ENCODE measurements at places on chromosomes 4 and X.

DNA sequence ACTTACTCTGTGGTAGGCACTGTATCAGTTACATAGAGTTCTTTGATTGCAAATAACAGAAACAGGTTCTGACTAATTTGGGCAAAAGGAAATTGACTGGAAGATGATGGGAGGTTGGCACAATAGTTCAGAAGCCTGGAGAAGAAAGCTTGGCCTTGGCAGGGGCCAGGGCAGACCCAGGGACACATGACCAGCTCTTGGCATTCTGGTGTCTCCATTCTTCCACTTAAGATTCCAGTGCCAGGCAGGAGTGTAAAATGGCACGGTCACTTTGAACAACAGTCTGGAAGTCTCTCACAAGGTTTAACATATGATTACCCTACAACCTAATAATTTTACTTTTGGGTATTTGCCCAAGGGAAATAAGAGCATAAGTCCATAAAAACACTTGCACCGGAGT is 175.9 kb downstream of the BCOR start:
- no peak for DNase-seq

DNA sequence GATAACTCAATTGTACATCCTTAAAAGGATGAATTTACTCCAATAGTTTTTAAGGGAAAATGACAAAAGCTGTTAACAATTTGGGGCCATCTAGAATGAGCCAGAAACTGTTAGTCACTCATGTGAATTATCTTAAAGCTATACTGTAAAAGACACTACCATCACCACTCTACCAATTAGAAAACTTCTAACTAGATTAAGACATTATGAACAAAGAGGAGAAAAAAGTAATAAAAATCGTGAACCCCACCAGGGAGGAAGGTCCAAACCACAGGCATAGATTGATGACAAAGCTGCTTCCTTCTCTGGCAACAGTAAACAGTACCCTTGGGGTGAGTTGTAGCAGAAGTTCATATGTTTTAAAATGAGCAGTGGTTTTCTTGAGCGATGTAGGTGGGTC is 106.1 kb downstream of the PDGFC start:
- no peak for DNase-seq

DNA sequence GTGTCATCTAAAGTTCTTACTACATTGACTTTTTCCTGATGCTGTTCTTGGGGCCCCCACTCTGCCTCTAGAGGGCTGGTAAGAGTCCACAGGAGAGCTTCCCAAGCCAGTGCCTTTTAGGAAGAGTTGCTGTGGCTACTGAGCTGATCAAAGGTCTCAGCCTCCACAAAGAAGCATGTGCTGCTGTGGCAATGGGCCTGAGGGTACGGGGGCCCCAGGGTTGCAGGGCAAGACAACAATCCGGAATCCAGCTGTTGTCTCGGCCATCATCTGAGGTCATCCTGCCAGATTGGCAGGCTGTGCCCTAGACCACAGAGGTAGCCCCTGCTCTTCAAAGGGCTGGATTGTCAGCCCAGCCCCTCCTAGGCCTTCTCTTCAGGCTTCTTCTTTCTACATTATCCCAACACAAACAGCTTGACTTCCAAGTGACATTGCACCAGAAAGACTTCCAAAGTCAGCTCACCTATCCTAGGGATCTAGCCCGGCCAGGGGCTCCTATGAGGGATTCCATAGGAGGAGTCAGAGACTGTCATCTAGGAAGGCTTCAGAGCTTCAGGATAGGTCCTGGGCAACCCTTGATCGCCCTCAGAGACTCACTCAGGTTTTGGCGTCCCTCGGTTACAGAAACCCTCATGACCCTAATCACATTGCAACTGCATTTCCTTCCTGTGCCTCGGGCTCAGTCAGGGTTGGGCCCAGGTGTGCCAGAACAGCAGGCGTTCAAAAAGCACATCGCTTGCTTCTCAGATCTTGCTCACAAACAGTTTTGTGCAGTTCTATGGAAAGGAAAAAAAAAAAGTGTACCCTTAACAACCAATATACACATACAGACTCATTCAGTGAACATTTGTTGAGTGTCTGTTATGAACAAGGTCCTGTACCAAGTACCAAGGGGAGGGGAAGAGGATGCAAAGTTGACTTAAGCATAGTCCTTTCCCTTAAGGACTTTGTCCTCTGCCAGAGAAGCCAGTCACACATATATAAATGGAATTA is 27.8 kb downstream of the SLC25A5 start:
- no peak for DNase-seq

- no peak for DNase-seq
These were observed 46.6 kb downstream of the MAP7D3 start for GRCh38 chrX:136204571-136204970.

GRCh38 chr4:105807496-105807895 is 87.8 kb upstream of the NPNT start:
- DNase-seq: no peak

GRCh38 chr4:168177546-168178149 is 85.3 kb downstream of the ANXA10 start:
- no peak for DNase-seq

GRCh38 chr4:94240384-94240783 is 32.7 kb downstream of the SMARCAD1 start:
- DNase-seq: no peak

DNA sequence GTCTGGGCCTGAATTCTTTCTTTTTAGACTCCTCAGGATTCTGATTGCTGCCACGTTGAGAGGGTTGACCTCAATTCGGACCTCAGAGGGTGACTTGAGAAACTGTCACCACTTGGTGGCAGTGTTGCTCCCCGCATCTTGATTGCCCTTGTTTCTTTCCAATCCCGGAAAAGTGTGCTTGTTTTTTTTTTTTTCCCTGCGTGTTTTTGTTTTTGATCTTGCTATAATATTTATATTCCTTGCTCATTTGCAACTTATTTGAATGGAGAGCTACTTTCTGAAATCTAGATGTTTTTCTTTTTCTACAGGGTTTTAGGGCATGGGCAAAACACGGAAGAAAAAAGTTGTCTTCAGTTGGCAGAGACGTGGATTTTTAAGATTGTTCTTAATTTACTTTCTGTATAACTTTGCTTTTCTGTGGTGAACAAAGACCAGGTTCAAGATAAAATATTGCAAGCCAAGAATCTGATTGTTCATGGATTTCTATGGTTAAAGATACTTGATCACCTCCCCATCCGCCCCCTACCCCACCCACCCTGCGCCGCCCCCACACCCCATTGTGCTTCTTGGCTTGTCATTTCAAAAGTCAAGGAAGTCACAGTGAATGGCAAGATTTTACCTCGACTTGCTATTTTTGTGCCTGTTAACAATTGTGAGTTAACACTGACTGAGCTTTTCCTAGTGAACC is 102.0 kb downstream of the PTTG2 start:
- peak; percentile 14 for DNase-seq

DNA sequence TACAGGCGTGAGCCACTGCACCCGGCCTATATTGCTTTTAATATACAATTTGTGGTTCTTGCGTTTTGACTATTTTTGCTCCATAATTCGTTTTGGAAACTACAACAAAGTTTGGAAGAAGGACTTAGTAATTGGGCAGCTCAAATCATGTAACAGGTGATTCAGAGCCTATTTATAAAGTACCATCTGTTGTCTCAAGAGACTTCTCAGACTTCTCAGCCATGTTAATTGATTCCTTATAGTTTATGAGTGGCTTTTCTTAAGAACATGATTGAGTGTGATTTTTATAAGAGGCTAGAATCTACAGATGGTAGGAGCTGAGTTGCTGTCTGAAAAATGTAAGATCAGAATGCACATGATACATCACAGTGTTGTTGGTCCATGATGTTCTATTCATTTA is 240.2 kb downstream of the ADGRL3 start:
- DNase-seq: no peak

DNA sequence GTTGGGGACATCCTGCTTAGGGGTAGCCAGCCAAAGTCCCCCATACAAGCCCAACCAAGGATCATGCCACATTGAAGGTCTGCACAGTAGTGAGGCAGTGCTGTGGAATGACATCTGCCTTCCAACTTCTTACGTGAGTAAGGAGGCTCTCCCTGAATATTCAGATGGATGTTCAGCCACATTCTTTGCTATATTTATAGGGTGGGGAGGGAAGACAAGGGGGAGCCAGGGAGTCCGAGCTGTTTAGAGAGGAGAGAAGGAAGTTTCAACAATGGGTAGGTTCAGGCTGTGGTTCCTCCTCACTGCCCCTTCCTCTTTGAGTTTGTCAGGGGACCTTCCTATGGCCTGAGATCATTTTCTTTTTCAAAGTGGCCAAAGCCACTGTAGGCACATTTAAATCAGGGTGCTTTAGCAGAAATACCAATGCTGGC is 29.8 kb downstream of the MSN start:
- no peak for DNase-seq

GRCh38 chr4:26074712-26075430 is 160.9 kb downstream of the SMIM20 start:
- DNase-seq: no peak

- no peak for DNase-seq
These were observed 169.2 kb upstream of the IL15 start for GRCh38 chr4:141467225-141467624.

- no peak for DNase-seq
These were observed 1.4 kb upstream of the KIAA0232 start for GRCh38 chr4:6781113-6781512.

Measured in activated naive CD4-positive, alpha-beta T cell (primary cell).